Activated CD8-positive, alpha-beta memory T cell treated with anti-CD3 and anti-CD28 coated beads, Interleukin-2, amount 50 U/mL, for 4 hours (primary cell): ENCODE measurements at places on chromosomes 3 and 15.

DNA sequence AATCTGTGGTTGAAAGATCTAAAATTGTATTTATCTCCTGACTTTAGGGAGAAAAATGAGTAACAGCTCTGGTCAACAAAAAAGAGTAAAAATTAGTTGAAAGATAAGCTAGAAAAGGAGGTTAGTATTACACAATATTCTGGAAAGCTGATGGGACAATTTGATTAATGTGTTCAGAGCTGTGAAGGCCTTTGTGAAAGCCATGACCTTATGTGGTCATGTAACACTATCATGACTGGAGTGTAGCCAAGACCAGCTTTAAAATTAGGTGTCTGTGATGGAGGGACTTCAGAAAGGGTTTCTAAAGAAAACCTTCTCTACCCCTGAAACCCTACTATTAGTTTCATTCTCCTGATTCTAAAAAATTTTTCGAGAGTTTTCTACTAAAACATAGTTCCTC, 127.2 kb downstream of the NFKBIZ start:
- DNase-seq = no peak

DNA sequence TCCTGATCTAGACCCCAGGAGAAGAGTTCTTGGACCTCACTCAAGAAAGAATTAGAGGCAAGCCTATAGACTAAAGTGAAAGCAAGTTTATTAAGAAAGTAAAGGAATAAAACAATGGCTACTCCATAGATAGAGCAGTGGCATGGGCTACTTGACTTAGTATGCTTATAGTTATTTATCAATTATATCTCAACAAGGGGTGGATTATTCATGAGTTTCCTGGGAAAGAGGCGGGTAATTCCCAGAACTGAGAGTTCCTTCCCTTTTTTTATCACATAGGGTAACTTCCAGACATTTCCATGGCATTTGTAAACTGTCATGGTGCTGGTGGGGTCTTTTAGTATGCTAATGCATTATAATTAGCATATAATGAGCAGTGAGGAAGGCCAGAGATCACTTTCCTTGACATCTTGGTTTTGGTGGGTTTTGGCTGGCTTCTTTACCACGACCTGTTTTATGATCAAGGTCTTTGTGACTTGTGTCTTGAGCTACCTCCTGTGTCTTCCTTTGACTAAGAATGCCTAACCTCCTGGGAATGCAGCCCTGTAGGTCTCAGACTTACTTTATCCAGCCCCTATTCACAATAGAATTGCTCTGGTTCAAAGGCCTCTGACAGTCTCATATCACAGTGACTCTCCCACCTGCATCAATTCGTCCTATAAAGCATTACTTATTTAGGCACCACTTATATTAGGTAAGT, 35.3 kb upstream of the PLSCR2 start:
- no peak for DNase-seq

GRCh38 chr3:110378481-110378880, 693.1 kb upstream of the NECTIN3 start:
- DNase-seq = no peak

DNA sequence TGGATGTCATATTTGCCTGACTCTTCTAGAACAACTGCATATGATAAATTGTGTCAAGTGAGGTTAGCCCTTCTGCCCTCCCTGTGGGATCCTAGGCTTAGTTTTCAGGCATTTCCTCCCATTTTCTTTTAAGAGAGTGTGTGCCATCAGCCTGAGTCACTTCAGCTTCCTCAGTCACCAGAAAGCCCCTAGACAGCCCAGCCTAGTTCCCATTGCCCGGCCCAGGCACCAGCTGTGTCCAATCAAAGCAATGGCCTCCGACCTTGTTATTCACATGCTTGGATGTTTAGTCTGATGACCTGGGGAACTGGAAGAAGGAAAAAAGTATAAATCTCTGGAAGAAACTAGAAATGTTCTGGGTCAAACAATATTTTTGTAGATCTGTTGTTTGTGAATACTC, 221.9 kb upstream of the LRIG1 start:
- DNase-seq = no peak

- DNase-seq = no peak
Observed at GRCh38 chr15:66138892-66139590, 114.5 kb downstream of the MEGF11 start.

DNA sequence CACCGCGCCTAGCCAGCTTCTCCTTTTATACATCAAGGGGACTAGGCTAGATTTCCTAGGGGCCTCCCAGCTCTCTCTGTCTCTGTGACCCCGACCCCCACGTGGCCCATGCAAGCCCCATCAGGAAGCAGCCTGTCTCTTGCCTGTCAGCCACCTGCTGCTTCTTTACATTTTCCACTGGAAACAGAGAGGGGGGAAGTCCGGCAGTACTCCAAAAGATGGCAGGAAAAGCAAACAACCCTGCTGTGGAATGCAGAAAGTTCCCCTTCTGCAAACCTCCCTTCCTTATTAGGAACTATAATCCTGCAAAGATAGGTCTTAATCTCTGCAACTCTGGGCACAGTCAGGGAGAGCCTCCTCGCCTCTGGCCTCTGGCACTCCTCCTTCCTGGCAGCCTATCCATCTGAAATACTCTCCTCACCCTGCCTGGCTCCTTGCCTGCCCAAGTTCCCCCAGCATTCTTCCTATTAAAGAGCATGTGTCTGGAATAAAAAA, 47.4 kb upstream of the HACD2 start:
- no peak for DNase-seq

GRCh38 chr15:70451821-70452653, 311.3 kb downstream of the UACA start:
- peak; percentile 30 for DNase-seq

- no peak for DNase-seq
Observed at GRCh38 chr15:99443768-99444446, 121.9 kb upstream of the MEF2A start.

DNA sequence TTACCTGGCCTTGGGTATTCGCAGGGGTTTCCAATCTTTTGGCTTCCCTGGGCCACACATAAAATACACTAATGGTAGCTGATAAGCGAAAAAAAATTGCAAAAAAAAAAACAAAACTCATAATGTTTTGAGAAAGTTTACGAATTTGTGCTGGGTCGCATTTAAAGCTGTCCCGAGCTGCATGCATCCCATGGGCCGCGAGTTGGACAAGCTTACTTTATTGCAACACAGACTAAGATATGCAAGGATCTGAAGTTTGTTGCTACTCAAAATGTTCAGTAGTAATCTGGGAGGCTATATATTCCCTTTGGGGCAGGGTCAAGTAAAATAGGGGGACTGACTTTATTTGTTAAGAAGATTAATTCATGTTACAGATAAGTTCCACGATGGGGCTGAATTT, 247.9 kb downstream of the CD47 start:
- DNase-seq = no peak

DNA sequence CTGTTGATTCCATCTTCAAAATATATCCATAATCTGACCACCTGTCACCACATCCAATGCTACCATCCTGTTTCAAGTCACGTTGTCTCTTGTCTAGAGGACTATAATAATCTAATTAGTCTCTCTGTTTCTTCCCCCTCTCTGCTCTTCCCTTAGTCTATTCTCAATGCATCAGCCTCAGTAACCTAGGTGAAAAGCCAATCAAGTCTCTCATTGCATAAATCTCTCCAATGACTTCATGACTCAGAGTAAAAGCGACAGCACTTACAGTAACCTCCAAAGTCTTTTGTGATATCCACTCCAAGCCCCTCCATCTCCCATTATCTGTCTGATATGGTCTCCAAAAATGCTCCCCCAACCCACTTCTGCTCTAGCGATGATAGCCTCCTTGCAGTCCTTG, 7.2 kb downstream of the UBA3 start:
- DNase-seq = no peak

DNA sequence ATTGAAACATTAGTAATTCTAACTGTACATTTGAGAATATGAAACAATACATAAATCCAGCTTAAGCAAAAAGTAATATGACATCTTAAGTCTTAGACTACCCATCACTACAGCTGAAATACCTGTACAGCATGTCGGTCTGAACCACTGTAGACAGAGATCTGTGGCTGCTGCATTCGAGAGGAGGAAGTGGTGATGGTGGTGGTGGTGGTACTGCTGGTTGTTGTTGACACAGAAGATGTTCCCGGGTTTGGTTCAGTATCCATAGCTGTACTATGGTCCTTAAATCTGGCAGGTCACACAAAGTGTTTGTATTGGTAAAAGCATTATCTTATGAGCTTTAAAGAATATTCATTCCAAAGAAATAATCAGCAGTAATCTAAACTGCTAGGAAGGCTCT, 2.9 kb downstream of the PHC3 start:
- peak; percentile 27 for DNase-seq

DNA sequence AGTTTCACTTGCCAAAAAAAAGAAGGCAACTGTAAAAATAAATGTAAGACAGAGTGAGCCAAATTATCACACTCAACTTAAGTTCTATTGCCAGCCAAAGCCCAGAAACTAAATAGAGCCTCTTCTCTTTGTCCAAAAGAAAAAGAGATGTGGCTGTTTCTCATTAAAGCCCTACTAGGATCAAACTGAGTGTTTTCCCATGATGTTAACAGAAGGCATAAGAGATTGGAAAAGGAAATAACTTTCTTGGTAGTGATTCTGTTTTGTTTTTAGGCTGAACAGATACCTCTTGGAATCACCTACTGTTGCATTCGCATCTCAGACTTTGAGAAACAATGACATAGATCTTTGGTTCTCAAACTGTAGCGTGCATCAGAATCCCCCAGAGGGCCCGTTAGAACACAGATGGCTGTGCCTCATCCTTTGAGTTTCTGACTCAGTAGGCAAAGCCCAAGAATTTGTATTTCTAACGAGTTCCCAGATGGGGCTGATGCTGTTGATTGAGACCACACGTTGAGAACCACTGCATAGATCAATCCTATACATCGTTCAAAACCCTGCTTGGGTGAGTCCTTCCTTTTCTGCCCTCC, 42.5 kb upstream of the SRGAP3 start:
- no peak for DNase-seq

GRCh38 chr15:39499681-39500080, 81.2 kb upstream of the THBS1 start:
- DNase-seq = no peak

GRCh38 chr3:171346582-171347300, 113.5 kb downstream of the TNIK start:
- DNase-seq = no peak

- no peak for DNase-seq
Observed at GRCh38 chr3:186002884-186003472, 65.2 kb upstream of the TRA2B start.

GRCh38 chr15:82850731-82851130, 41.3 kb downstream of the WHAMM start:
- DNase-seq = no peak

DNA sequence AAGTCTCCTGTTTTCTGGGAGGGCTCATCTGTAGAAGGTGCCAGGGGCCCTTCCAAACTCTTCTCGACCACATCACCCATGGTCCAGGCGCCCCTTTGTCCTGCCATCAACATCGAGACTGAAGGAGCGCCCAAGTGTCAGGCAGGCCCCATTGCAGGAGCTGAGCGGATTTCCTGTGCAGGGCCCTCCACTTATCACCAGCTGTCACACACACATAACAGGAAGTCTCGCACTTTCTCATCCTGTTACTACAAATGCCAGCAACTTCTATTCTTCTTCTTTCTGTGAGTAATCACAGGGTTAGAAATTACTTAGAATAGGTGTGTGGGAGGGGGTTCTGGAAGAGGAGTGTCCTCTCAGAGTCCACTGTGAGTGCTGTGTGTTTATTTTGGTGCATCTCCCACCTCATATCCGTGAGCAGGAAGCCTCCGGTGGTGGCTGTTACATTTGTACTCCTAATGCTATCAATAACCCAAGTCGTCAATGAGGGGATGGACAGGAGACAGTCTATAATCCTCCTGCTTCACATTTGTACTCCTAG, at the start of gene KLHL6:
TSS of gene KLHL6 (minus strand) at position 166 of the 541 bp plus-strand sequence. CDS start at position 113, 53 bp downstream.
- peak; percentile 70 for DNase-seq

DNA sequence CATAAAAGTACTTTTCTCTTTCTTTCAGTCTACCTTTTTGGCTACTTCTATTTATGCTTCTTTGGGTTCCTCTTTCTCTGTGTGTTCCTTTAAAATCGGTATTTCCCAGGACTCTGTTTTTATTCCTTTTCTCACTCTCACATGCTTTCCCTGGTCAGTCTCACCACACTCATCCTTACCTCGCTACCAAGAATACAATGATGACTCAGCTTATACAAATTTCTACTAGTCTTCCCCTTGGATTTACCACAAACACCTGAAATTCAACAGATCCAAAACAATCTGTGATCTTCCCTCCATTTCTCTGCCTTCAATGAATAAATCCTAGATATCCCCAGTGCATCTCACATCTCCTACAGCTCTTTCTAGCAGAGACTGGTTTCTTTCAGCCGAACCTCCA, 52.9 kb downstream of the TUBGCP4 start:
- DNase-seq = no peak

DNA sequence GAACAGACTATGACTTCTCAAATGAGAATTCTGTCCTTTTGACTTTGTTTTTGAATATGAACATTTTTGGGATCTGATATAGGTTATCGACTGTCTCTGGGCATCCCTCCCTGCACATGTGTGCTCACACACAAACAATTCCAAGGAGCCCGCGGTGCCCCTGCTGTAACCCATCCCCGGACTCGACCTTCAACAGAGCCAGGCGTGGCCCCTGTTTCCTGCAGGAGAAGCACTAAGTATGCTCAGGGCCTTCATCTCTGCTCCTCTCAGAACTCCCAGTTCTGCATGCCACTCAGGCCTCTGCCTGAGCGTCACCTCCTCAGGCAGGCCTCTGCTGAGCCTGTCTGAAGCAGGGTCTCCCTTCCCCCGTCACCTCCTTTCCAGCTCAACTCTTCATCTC, 57.6 kb downstream of the NUP210 start:
- no peak for DNase-seq

DNA sequence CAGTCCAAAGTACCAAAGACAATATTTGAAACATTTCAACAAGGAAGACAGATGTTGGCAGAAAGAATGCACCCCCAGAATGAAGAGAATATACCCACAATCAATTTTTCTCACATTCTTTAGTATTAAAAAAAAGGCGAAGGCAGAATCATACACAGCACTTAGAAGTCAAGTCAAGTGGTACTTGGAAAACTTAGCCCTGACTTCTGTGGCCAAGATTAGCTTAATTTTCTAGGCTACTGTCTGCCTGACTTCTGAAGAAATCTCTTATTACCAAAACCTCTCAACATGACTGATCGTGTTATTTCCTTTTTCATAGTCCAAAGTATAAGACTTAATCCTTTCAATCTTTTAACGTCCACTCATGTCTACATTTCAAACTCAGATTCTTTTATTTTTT, 60.7 kb downstream of the PBRM1 start:
- no peak for DNase-seq

GRCh38 chr15:22786868-22787698, 639 bp downstream of the NIPA1 start:
- peak; percentile 28 for DNase-seq

GRCh38 chr3:113034011-113034410, 43.2 kb downstream of the GTPBP8 start:
- DNase-seq = no peak

DNA sequence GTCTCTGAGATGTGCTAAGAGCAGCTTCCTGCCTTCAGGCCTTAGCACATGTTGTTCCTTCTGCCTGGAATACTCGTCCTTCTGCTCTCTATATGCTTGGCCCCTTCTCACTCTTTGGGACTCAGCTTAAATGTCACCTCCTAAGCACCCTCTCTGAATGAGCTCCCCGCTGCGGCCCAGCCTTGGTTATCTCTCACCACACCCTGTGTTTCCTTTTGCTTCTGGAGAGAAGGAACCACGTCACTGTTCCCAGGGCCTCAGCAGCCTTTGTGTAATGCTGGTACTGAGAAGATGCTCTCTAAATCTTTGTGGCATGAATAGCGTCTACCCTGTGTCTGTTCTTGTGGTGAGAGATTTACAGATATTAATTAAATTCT, 2.2 kb downstream of the FAH start:
- no peak for DNase-seq
